ENCODE measurements at places on chromosomes 7 and 10. TPM values are rescaled to one million over a fixed set of nuclear protein-coding genes. Genes with fewer than 3 reads are reported as not detected.
A peak's percentile ranks its signal among the peaks of the same experiment; 100 is the strongest.

DNA sequence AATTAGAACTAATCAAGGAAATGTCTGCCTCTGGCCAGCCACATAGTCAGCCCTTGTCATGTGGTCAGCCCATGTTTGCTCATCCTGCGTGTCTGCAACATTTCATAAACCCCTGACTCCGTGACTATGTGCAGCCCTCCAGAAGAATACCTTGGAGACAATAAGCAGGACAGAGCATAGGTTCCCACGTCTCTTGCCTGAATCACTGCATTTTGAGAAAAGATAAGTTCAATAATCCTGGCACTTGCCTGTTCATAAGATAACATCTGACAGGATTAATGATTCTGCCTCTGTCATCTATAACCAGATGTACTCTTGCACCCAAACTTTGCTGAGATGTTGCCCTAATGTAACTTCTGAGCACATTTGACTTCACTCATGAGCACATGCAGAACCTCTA lies 78.4 kb downstream of the AKR1D1 start:
- H3K27me3 ChIP-seq, result no peaks in the 10 kb centered on the region
- H3K36me3 ChIP-seq, result no peaks in the 10 kb centered on the region
- H3K4me1 ChIP-seq, result no peaks in the 10 kb centered on the region
- H3K4me3 ChIP-seq, result no peak overlapping the region
- DNase-seq, result no peak
- H3K27ac ChIP-seq, result no peak overlapping the region

- H3K4me1 ChIP-seq, result no peaks in the 10 kb centered on the region
- no peak overlapping the region for H3K4me3 ChIP-seq
- H3K27me3 ChIP-seq, result no peaks in the 10 kb centered on the region
- DNase-seq, result no peak
- no peak overlapping the region for H3K27ac ChIP-seq
Observed at GRCh38 chr10:98511876-98512275, 65.1 kb upstream of the HPS1 start.

- H3K36me3 ChIP-seq, result peaks cover 60% of the 10 kb centered on the region
- DNase-seq, result peak; percentile 36
- no peaks in the 10 kb centered on the region for H3K4me1 ChIP-seq
- H3K4me3 ChIP-seq, result no peak overlapping the region
- no peaks in the 10 kb centered on the region for H3K27me3 ChIP-seq
Observed at GRCh38 chr7:134450294-134451000, 8.5 kb downstream of the AKR1B1 start.

GRCh38 chr7:2521341-2521745 lies 1.8 kb downstream of the LFNG start:
- no peaks in the 10 kb centered on the region for H3K27me3 ChIP-seq
- H3K36me3 ChIP-seq, result peaks cover 9% of the 10 kb centered on the region
- H3K27ac ChIP-seq, result no peak overlapping the region
- H3K4me3 ChIP-seq, result peak overlapping the region; percentile 62
- DNase-seq, result no peak

GRCh38 chr10:96964131-96964530 lies 132.0 kb downstream of the LCOR start:
- H3K4me1 ChIP-seq, result no peaks in the 10 kb centered on the region
- DNase-seq, result no peak
- H3K27me3 ChIP-seq, result no peaks in the 10 kb centered on the region
- H3K4me3 ChIP-seq, result no peak overlapping the region
- H3K27ac ChIP-seq, result no peak overlapping the region
- H3K36me3 ChIP-seq, result no peaks in the 10 kb centered on the region

DNA sequence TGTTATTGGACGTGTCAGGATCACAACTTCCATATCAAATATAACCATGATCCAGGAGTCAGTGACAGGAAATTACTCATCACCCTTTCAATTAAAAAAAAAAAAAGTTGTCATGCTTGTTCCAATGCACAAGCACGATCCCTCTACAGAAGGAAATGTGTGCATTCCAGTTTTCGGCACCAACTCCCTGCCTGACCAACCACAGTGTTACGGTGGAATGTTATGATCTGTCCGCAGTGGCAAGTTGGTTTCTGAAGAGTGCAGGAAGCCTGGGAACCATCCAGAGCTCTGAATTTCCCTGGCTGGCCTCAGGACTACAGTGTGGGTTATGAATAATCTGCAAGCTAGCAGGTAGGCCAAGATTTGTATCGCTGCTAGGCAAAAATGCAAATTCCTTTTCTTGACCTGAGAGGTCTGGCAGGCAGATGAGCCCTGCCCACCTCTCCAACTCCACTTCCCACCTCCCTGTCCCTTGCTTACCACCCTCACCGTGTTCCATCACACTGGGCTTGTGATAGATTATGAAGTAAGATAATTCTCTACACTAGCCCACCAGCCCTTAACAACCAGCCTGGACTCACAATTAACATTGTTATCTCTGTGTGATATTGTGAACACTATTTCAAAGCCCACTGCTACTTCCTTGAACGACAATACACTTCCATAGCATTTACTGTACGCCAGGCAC lies 20.4 kb downstream of the FRMPD2 start:
- no peaks in the 10 kb centered on the region for H3K36me3 ChIP-seq
- no peaks in the 10 kb centered on the region for H3K4me1 ChIP-seq

DNA sequence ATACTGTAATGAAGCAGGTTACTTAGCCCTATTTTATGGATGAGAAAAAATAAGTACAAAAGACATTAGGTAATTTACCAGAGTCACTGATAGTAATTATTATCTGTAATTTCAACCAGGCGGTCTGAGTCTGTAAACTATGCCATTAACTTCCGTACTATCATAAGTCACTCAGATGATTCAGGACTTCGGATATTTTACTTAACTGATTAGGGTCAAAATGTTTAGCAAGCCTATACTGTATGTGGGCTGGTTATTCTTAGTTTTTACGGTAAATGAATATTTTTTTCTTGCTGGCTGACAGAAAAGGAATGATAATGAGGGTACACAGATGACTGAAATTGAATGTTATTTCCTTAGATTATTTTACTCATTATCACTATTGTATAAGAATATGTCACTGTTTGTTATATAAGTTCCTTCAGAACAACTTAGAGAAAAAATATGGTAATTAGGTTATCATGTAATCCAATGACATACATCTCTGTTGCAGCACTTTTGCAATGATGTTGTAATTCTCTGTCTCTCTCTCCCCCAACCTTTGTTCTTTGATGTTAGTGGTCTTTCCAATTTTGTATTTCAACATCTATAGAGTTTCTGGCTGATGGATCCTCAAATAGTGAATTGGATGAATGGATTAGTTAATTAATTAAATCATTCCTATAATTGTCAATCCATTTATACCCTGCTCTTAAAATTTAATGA lies 165.6 kb downstream of the ZEB1 start:
- no peaks in the 10 kb centered on the region for H3K4me1 ChIP-seq
- H3K27me3 ChIP-seq, result no peaks in the 10 kb centered on the region
- H3K36me3 ChIP-seq, result no peaks in the 10 kb centered on the region

DNA sequence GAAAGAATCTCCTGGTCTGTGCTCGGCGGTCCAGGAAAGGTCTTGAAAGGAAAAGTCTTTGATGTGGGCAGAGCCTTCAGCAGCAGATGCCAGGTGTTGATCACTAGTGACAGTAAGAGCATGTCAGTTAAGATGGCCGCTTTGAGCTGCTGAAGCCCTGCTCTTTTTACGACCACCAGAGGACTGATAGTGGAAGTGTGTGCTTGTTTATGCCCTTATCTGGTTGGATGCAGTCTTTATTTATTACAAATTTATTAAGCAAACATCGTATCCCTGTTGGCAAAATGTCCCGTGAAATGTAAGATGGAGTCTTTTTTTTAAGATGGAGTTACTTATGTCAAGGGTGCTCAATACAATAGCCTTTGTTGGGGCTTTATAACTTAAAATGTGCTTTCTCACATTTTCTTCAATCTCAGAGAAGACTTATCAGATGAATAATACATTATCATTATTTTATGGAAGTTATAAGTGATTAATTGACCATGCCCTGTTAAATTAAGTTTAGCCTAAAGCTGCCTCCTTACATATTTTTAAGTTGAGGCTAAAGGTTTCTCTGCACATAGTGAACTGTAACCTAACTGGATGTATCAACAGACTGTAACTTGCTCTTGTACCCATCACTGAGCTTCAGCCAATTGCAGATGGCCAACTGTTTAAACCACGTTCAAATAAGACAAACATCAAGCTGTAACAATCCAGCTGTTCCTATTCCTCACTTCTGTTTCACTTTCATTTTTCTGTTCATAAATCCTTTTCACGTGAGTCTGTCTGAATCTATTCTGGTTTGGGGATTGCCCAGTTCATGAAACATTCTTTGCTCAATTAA lies 97.4 kb upstream of the PIK3CG start:
- no peaks in the 10 kb centered on the region for H3K36me3 ChIP-seq
- H3K27ac ChIP-seq, result no peak overlapping the region
- DNase-seq, result no peak
- H3K4me1 ChIP-seq, result no peaks in the 10 kb centered on the region
- no peaks in the 10 kb centered on the region for H3K27me3 ChIP-seq

DNA sequence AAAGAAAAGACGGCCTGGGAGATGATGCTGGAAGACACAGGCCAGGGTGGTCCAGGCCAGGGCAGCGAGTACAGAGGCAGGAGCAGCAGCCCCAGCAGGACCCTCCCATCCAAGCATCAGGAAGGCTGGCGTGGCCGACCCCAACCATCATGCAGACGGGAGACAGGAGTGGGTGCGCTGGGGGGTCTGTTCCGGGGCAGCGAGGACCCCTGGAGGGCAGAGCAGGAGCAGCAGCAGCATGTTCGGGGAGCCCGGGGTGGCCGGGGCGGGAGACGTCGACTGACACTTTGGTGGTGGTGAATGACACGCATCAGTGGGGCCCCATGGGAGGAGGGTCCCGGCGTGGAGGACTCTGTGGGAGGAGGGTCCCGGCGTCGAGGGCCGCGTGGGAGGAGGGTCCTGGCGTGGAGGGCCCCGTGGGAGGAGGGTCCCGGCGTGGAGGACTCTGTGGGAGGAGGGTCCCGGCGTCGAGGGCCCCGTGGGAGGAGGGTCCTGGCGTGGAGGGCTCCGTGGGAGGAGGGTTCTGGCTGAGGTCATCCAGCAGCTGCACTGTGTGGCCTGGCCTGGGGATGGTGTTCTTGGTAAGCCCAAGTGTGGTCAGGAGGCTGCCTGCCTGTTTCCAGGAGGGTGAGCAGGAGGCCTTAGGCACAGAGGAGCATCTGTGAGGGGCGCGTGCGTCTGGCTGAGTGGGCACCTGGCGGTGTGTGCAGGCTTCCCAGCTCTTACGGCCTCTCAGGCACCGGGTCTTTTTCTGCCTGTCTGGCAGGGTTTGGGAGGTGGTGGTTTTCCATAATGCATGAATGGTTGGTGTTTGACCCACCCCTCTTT lies 38.9 kb downstream of the FAM20C start:
- peaks cover 73% of the 10 kb centered on the region for H3K4me1 ChIP-seq
- H3K27me3 ChIP-seq, result no peaks in the 10 kb centered on the region
- H3K36me3 ChIP-seq, result no peaks in the 10 kb centered on the region

ZSCAN25 gene
- total RNA-seq, result 6.1 TPM

CYP3A5 gene
- total RNA-seq, result 1.2 TPM

VIPR2 gene
- 3.8 TPM for total RNA-seq

SMNDC1 gene
- 5.9 TPM for total RNA-seq
